Cortex of kidney (tissue), 1 donor: ENCODE measurements at places on chromosomes 6 and 20.

GRCh38 chr6:22146931-22147701 lies 149.7 kb downstream of the PRL start:
- no peak for DNase-seq

- DNase-seq: no peak
Observed at GRCh38 chr20:1298888-1299511, 29.9 kb downstream of the SDCBP2 start.

DNA sequence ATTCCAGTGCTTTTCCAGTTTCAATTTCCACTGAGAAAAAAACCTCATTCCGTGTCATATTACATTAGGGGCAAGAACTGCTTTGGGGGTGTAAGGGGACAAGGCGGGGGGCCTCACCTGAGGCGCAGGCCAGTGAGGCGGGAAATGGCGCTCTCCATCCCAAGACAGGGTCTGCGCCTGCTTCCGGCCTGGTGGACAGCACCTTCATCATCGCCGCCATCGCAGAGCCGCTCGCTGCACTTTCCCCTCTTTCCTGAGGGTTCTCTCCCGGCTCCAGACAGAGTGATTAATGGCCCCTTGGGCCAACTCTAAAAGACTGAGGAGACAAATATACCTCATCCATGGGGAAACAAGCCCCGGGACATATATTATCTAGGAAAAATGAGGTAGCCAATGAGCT lies 270.0 kb upstream of the SOX4 start:
- no peak for DNase-seq

DNA sequence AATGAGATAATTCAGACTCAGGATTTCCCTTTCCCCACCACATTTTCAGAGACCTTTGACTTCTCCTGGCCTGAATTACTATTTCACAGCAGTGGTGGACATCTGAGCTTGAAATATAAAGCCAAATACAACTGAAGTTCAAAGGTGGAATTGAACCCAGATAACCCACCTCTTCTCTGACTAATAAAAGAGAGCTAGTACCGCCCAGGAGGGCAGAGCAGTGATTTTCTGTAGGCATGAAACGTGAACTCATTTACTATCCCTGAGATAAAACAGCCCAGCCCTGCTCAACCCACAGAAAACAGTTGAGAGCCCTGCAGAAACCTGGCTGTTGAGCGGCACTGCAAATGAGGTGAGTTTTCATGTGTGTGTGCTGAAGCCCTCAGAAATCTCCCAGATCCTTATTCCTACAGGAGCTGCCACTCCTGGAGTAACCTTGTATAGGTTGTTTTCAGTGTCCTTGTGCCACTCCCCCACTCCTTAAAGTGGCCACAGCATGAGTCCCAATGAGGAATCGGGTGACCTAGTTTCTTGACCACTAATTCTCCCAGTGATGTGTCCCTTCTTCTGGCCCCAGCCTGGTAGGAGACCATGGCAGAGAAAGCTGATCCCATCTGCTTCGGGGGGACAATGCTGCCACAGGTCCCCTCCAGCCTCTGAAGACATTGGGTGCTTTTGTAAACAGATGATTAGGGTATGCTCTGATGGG lies 99.2 kb downstream of the NOL4L start:
- no peak for DNase-seq

DNA sequence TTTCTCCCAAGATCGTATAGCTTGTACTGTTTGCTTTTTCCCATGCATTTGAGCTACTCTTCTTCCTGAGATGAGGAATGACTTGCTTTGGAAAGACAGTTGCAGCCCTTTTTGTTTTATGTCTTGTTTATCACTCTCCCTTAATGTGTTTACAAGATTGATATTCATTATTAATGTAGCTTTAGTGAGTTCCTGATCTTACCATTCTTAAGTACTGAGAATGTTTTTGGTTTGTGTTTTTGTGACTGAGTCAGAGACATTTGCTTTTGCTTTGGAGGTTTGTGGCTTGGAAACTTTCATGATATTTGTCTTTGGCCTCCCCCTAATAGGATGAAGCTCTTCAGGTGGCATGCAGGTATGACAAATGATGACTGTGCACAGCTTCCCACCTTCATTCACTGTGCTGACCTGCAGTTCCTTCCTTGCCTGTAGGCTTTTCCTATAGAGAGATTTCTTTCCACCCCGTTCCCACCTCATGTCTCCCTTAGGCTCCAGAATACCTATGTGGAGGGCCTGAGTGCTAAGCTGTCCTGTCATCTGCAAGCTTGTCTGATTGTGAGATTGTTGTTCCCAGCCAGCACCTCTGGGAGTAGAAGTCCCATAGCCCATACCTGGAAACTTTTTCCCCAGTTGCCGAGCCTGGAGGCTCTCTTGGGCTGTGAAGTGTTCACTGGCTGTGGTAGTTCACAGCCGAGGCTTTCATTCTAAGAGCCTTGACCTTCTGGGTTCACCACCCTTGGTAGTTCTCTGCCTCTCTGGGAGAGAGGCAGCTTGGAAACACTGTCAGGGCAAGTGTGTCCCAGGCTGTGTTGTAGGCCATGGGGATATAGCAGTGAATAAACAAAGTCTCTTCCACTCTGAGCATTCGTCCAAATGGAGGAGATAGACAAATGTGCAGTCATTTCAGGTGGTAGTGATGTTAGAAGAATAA lies 27.1 kb downstream of the CDS2 start:
- DNase-seq: no peak

GRCh38 chr6:56749632-56750151 lies 107.0 kb upstream of the DST start:
- no peak for DNase-seq

GRCh38 chr6:42350911-42351310 lies 100.8 kb downstream of the TRERF1 start:
- DNase-seq: no peak

GRCh38 chr6:88165844-88166492 lies at the start of gene CNR1:
TSS of gene CNR1 (minus strand) at chr6:88166347. CDS start at chr6:88145274, 21,073 bp downstream.
- DNase-seq: no peak
